Pancreas (tissue), 10 donors: ENCODE measurements at places on chromosomes 11 and 22. TPM values are rescaled to one million over a fixed set of nuclear protein-coding genes. Genes with fewer than 3 reads are reported as not detected.

Gene KRTAP5-11
- not detected for total RNA-seq

Gene LRRN4CL
- total RNA-seq, result 0.69 TPM

Gene RFPL2
- not detected for total RNA-seq

- DNase-seq, result no peak
These were observed 32.9 kb upstream of the EHF start for GRCh38 chr11:34588023-34588422.

DNA sequence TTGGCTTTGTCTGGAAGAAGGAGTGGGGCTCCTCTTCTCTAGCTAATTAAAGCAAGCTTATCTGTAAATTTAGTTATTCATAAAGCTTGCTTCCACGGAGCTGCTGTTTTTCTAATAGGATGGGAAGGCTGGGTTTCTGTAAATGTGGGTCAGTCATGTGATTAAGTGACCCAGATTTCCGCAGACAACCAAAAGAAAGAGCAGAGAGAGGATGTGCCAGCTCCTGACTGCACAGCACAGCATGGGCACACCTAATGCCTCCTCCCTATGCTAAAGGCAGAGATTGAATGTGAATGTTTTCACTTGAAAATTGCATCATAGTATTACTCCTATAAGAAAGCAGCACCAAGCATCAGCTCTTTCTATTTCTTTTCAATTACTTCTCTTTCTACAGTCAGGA, 160.2 kb downstream of the FAT3 start:
- no peak for DNase-seq

GRCh38 chr22:48881326-48881980, 946.2 kb downstream of the BRD1 start:
- DNase-seq, result no peak

- DNase-seq, result no peak
These were observed 7.6 kb downstream of the YDJC start for GRCh38 chr22:21622011-21622918.

- DNase-seq, result peak; percentile 84
These were observed 7.5 kb upstream of the SYT8 start for GRCh38 chr11:1827095-1827813.

- DNase-seq, result no peak
These were observed 58.3 kb downstream of the PRDM11 start for GRCh38 chr11:45204761-45205160.

DNA sequence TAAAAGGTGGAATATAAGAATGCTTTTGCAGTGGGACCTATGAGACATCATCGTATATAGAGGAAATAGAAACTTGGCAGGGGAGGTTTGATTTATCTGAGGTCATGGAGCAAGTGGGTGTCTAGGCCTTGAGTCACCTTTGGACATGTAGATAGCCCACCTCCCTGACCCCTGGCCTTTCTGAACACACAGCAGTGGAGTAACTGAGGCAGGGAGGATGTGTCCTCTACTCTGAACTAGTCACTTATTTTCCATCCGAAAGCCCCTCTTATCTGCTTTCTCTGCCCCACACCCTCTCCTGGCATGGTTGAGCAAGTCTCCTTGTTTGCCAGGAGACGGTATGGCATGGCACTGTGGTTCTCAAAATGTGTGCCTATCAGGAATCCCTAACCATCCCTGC, 7.9 kb downstream of the CD82 start:
- DNase-seq, result no peak

DNA sequence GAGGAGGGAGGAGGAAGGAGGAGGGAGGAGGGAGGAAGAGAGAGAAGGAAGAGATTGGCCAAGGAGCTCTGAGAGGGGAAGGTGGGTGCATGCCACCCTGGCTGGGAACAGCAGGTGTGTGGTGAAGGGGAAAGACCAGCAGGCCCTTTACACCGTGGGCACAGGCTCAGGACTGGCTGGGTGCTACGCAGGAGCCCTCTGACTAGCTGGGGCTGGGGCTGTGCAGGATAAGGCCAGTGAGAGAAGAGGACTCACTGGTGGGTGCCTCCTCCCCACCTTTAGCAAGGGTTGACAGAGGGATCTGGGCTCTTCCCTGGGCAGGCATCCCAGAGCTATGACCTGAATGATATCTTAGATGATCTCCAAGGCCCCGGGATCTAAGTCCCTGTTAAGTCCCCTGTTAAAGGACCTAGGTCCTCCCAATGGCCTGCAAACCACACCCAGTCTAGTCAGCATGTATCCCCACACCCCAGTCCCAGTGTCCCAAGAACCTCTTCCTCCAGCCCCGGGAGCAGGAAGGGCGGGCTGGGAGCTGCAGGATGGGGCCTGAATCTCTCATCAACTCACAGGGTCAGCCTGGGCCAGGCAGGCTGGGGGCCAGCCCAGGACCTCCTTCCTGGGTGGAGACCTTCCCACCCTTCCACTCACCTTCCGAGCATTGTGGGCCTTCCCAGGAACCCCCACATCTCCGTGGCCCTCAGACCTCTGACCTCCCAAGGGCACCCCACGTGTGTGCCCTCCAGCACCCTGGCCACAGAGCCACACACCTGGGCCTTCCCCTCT, 55.4 kb downstream of the CDKN1C start:
- peak; percentile 30 for DNase-seq

- DNase-seq, result no peak
These were observed 618 bp upstream of the CERK start for GRCh38 chr22:46738647-46739093.
